ENCODE measurements at places on chromosomes 4 and X.

DNA sequence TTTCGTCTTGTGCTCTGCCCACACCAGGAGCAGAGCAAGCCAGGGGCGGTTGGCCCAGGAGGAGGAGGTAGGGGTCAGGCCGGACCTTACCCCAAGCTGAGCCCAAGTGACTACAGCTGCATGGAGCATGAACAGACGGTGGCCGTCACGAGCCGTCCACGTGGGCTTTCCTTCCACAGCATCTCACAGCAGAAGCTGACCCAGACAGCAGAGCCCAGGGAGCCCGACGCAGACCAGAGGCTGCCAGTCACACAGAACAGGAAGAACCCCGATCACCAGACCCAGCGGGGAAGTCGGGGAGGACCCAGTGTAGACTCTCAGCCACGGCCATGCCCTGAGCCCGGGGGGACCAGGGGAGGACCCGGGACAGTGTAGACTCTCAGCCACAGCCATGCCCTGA is 58.0 kb downstream of the FAM53A start:
- no peak overlapping the region for H3K4me3 ChIP-seq
- H3K4me1 ChIP-seq: no peaks in the 10 kb centered on the region
- H3K27me3 ChIP-seq: no peaks in the 10 kb centered on the region

DNA sequence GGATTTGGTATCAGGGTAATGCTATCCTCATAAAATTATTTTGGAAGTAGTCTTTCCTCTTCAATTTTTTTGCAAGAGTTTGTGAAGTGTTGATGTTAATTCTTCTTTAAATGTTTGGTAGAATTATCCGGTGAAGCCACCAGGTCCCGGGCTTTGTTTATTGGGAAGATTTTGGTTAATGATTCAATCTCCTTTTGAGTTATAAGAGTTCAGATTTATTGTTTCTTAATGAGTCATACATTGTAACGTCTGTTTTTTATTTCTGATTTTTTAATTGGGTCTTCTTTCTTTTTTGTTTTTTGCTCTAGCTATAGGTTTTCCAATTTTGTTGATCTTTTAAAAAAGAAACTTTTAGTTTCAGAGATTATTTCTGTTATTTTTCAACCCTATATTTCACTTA is 412.3 kb downstream of the PDGFC start:
- no peaks in the 10 kb centered on the region for H3K36me3 ChIP-seq
- no peak for ATAC-seq
- H3K27ac ChIP-seq: no peak overlapping the region

- H3K27me3 ChIP-seq: no peaks in the 10 kb centered on the region
- no peaks in the 10 kb centered on the region for H3K4me1 ChIP-seq
- H3K4me3 ChIP-seq: no peak overlapping the region
- no peak overlapping the region for H3K27ac ChIP-seq
Measured at GRCh38 chrX:129188231-129188630, 335.1 kb downstream of the SMARCA1 start.

DNA sequence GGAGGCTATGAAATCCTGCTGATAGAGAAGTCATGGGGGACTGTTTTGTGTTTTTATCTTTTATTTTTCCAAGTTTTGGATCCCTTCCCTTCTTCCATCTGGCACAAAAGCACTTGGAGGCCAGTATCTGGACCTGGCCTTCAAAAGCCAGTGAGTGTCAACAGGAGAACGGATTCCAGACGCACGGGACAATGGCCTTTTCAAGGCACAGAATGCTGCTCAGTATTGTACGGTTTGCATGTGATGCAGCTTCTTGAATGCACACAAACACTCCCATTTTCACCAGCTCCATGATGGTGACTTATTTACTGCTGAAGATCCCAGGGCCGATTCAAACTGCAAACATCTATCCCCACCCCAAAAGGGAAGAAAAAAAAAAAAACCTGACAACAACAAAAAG is 145.4 kb downstream of the CPEB2 start:
- no peak for ATAC-seq
- H3K4me1 ChIP-seq: no peaks in the 10 kb centered on the region
- no peaks in the 10 kb centered on the region for H3K36me3 ChIP-seq
- H3K27ac ChIP-seq: no peak overlapping the region
- H3K4me3 ChIP-seq: no peak overlapping the region

GRCh38 chr4:171265190-171265818 is 547.9 kb upstream of the GALNTL6 start:
- ATAC-seq: no peak
- no peaks in the 10 kb centered on the region for H3K36me3 ChIP-seq
- no peak overlapping the region for H3K4me3 ChIP-seq
- H3K27me3 ChIP-seq: no peaks in the 10 kb centered on the region
- H3K4me1 ChIP-seq: no peaks in the 10 kb centered on the region

DNA sequence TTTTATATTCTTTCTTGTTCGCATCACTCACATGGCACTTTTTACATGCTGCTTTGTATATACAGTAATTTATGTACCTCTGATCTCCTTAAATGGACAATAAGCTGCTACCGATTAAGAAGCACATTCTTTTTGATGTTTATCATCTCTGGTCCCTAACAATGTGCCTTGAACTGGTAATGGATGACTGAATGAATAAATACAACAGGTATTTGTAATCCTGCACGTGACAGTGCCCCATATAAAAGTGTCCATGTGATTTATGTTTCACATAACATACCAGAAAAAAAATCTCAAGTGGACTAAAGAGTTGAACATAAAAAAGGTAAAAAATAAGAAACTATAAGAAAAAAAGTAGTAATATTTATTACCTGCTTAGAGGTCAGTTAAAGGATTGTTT is 7.7 kb upstream of the SLAIN2 start:
- H3K27me3 ChIP-seq: no peaks in the 10 kb centered on the region
- H3K27ac ChIP-seq: no peak overlapping the region
- no peak for ATAC-seq
- no peak overlapping the region for H3K4me3 ChIP-seq
- peaks cover 10% of the 10 kb centered on the region for H3K4me1 ChIP-seq

DNA sequence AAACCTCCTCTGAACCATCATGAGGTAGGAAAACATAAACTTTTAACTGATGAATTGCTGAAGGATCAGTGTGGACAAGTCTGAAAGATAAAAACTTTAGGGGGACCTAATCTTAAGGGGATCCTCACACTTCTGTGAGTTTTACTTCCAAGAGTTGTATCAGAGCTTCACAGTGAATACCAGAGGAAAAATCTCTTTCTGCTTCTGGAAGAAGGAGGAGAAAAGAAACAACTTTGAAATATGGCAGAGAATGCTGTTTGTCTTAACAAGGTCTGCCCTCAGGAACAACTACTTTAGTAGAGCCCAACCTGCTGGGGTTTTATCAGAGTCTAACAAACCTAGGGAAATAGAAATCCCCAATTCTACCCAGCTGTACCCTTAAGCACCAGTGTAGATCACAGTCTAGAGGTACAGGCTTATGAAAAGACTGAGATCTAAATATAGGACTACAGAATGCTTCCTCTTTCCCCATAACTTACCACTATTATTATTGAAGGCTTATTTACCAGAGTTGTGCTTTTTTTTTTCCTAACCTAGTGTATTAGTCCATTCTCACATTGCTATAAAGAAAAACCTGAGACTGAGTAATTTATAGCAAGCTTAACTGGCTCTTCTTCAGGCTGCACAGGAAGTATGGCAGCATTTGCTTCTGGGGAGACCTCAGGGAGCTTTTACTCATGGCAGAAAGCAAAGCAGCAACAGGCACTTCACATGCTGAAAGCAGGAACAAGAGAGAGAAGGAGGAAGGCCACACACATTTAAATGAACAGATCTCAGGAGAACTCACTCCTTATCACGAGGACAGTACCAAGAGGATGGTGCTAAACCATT is 167.9 kb downstream of the CAMK2D start:
- H3K27me3 ChIP-seq: no peaks in the 10 kb centered on the region
- peaks cover 77% of the 10 kb centered on the region for H3K36me3 ChIP-seq
- ATAC-seq: no peak
- H3K27ac ChIP-seq: peak overlapping the region; percentile 60
- H3K4me3 ChIP-seq: no peak overlapping the region

DNA sequence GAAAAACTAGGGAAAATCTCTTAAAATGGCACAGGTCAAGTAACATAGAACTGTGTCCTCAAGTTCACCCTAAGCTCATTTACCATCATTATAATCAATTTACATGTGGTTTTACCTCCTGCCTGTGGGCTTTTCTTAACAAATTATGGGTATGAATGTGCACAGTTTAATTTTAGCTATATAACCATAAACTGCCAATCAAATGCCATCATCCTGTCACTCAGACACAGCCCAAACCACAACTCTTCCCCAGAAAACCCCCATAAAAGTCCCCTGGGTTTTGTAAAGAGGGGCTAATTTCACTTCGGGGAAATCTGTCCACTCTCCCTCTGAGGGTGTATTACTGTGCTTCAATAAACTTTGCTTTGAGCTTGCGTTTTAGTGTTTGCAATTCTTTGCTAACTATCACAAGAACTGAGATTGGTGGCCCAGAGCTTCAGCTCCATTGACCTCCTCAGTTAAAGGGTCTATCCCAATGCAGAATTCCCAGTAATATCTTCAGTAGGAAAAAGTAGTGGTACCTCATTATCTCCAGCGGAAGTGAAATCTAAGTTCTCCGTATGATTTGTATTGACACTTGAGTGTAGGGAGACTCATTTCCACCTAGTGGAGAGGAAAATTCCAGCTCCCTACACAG is 394.6 kb downstream of the SPOCK3 start:
- H3K4me1 ChIP-seq: no peaks in the 10 kb centered on the region
- H3K36me3 ChIP-seq: no peaks in the 10 kb centered on the region
- H3K27ac ChIP-seq: no peak overlapping the region
- ATAC-seq: no peak
- H3K27me3 ChIP-seq: no peaks in the 10 kb centered on the region
- H3K4me3 ChIP-seq: no peak overlapping the region

DNA sequence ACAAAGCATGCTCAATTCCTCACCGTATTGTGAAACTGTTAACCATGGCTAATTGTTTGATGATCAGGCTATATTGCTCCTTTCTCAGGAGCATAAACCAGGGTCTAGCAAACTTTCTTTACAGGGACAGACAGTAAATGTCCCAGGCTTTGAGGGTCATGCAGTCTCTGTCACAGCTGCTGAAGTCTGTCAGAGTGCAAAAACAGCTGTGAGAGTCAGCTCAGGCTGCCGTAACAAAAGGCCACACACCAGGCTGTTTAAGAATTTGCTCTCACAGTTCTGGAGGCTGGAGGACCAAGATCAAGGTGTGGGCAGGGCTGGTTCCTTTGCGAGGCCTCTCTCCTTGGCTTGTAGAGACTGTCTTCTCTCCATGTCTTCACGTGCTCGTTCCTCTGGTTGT is 75.6 kb downstream of the GPR143 start:
- no peak overlapping the region for H3K27ac ChIP-seq
- ATAC-seq: no peak
- H3K27me3 ChIP-seq: no peaks in the 10 kb centered on the region
- no peak overlapping the region for H3K4me3 ChIP-seq
- no peaks in the 10 kb centered on the region for H3K4me1 ChIP-seq

DNA sequence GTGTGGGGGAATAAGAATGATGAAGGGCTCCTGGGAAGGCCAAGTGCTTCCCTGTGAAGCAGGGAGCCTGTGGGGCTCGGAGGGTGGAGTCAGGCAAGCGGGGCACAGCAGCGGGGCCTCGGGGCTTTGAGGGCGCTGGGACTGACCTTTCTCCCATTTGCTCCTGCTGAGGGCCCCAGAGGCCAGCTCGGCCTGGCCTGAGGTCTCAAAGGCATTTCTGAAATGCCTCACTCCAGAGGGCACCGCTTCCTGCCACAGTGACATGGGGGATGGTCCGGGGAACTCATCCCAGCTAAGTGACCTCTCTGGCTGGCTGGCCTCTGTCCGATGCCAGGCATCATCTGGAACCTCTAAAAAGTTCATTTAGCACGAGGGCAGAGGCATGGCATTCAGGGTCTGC is 98.8 kb upstream of the STX18 start:
- H3K27ac ChIP-seq: no peak overlapping the region
- H3K4me1 ChIP-seq: peaks cover 16% of the 10 kb centered on the region
- H3K4me3 ChIP-seq: no peak overlapping the region
- no peaks in the 10 kb centered on the region for H3K36me3 ChIP-seq

DNA sequence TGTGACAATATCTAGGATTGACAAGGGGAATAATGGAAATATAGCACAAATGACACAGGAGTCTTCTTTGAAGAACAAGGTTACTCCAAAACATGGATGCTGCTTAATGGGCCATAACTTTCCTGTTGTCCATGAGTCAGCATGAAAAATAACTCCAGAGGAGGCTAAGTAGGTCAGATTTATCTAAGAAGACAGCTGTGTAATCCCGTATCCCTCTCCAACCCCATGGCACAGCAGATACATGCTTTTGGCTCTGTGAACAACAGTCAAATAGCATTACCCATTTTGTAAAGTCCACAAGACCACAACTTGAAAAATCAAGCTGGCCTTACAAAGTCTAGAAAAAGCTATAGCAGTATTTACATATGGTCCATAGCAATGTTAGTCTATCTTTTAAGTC is 2.1 kb upstream of the TMEM131L start:
- ATAC-seq: no peak
- H3K36me3 ChIP-seq: peaks cover 24% of the 10 kb centered on the region
- no peak overlapping the region for H3K4me3 ChIP-seq
- H3K27me3 ChIP-seq: no peaks in the 10 kb centered on the region
- no peak overlapping the region for H3K27ac ChIP-seq

DNA sequence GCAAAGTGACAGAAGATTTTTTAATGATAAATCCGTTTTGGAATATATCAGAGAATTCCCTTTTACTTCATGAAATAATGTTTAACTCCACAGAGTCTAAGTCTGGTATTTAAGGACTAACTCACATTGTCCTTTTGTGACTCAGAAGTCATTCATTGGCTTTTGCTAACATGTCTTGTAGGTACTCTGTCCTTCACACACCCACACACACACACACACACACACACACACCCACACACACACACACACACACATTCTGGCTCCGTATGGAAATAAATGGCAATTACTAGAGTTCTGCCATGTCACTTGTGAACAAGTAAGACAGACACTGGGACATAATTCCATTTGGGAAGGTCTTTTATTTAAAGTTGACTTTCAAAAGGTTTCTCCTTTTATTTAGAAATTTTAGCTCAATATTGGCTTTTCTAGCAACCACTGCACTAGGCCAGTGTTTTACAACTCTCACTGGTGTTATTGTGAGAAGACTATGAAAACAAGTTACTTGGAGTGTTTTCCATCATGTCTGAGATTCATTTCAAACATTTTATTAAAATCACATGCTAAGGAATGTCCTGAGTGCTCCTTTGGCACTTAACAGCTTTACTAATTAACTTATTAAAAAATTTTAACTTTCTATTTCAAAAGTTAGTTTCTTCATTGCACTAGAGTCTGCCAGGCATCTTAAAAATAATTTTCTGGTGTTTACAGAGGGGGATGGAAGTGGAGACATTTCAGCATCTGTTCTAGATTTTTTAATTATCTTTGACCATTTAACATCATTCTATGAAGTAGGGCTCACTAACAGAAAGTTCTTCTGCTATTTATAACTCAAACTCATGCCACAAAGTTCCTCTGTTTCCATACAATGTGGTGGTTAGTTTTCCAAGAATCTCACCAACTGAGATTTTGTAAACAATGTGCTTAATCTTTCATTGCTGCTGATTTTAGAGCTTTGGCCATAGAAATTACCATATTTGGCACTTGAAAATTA is 240.3 kb upstream of the GPC4 start:
- no peaks in the 10 kb centered on the region for H3K4me1 ChIP-seq
- no peak for ATAC-seq
- peaks cover 7% of the 10 kb centered on the region for H3K27me3 ChIP-seq
- no peaks in the 10 kb centered on the region for H3K36me3 ChIP-seq
- no peak overlapping the region for H3K4me3 ChIP-seq
- H3K27ac ChIP-seq: no peak overlapping the region
